ENCODE measurements at places on chromosomes 4 and X. TPM values are rescaled to one million over a fixed set of nuclear protein-coding genes. Genes with fewer than 3 reads are reported as not detected.

The IL2RG gene
- total RNA-seq, result 310 TPM

The CHST7 gene
- 2.8 TPM for total RNA-seq

The YIPF7 gene
- not detected for total RNA-seq

The CENPI gene
- total RNA-seq, result 19.4 TPM

The BEND2 gene
- not detected for total RNA-seq

The APELA gene
- total RNA-seq, result not detected

The GLRB gene
- total RNA-seq, result not detected

The AKAP14 gene
- not detected for total RNA-seq

The HDX gene
- total RNA-seq, result 0.76 TPM

The LEF1 gene
- 178 TPM for total RNA-seq

The PTCHD1 gene
- not detected for total RNA-seq

The SCARB2 gene
- total RNA-seq, result 3.1 TPM
